ENCODE measurements at places on chromosomes 1 and 21.

DNA sequence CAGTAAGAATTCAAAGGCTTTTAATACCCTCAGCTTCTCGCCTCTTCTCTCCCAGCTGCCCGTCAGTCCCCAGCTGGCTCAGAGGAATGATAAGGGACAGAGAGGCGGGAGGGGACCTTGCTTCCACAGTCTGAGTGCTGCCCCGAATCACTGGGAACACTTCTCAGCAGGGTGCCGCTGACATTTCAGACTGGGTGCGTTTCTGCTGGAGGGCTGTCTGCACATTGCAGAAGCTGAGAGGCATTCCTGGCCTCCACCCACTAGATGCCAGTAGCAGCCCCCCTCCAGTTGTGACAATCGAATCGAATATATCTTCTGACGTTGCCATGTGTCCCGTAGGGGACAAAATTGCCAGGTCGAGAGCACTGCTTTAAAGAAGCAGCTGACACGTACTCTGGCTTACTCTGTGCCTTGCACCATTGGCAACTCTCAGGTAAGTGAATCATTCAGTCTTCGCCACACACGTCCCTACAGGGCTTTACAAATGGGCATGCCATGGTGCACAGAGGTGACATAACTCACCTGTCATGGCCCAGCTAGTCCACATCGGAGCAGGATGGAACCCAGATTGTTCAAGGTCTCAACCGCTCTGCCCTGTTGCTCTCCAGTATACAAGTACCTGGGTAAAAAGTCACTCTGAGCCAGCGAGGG is 23.9 kb downstream of the CTNNBIP1 start:
- DNase-seq: no peak

- no peak for DNase-seq
Observed at GRCh38 chr1:29793653-29794348, 557.5 kb downstream of the PTPRU start.

- DNase-seq: peak; percentile 64
Observed at GRCh38 chr1:36703526-36704208, 221.0 kb upstream of the CSF3R start.

GRCh38 chr1:209038316-209038715 is 545.2 kb upstream of the CAMK1G start:
- DNase-seq: no peak

DNA sequence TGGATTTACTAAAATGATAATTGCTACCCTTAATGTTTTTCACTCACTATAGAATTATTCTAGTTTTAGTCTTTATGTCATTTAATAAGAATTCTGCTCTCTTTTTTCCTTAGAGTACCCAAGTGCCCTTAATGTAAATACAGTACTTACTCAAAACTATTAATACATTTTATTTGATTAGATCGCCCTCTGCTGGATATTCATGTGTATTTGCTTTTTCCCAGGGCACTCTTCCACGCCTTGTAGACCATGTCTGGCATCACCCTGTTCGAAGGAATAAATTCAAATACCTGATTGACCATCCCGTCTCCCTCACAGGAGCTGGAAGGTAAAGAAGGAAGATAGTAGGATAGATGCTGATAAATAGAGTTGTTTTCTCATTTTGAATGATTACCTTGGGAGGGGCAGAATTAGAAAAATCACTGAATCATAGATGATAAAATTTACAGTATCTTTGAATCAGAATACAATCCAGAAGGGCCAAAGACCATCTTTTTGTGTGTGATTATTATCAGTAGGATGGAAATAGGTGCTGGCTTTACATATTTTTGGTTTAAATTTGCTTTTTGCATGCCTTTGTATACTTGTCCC is 4.1 kb downstream of the AXDND1 start:
- DNase-seq: no peak

GRCh38 chr21:26461500-26461899 is 111.6 kb downstream of the CYYR1 start:
- no peak for DNase-seq

DNA sequence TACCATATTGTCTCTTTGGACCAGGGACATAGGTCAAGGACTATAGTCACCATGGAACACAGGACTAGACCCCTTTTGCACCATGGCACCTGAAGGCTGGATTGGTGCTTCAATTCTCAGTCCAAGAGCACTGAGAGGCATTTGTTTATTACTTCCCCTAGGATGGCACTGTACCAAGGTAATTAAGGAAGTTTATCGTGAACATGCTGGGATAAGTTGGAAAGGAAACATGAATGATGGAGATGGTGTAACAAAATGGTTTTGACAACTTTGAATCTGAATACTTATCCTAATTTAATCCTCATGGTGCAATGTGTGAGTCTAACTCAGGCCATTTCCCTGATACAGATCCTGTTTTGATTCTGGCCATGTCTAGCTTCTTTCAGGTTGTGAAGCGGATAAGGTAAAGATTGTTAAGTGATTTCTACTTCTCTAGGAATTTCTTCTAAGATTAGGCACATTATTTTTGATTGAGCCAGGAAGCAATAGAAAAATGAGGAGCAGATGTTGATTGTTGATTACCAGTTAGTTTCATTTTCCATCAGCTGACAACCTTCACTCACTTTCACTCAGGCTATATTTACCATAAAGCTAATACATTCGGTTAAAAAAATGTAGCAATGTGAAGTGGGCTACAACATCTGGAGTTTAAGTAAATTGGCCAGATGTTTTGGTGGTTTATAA is 37.3 kb upstream of the SIPA1L2 start:
- DNase-seq: no peak

DNA sequence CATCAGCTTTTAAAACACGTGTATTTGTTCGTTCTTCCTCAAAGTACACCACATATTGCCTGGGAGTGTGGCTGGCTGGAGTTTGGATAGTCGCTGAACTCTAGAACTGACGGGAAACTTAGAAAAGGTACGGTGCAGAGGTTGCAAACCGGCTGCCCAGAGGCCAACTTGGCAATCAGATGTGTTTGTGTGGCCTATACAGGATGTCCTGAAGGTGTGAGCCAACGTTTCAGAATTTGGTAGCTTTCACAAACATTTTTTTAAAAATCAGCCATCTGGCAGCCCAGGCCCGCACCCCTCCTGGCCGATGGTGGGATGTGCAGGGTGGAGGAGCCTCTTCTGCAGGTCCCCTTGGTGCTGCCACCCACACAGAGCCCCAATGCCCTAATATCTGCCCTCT is 73.6 kb upstream of the SLC25A33 start:
- DNase-seq: no peak

- DNase-seq: no peak
Observed at GRCh38 chr1:184433956-184434502, 47.2 kb downstream of the C1orf21 start.

GRCh38 chr1:180560200-180560867 is 1.6 kb downstream of the OVAAL start:
- no peak for DNase-seq

DNA sequence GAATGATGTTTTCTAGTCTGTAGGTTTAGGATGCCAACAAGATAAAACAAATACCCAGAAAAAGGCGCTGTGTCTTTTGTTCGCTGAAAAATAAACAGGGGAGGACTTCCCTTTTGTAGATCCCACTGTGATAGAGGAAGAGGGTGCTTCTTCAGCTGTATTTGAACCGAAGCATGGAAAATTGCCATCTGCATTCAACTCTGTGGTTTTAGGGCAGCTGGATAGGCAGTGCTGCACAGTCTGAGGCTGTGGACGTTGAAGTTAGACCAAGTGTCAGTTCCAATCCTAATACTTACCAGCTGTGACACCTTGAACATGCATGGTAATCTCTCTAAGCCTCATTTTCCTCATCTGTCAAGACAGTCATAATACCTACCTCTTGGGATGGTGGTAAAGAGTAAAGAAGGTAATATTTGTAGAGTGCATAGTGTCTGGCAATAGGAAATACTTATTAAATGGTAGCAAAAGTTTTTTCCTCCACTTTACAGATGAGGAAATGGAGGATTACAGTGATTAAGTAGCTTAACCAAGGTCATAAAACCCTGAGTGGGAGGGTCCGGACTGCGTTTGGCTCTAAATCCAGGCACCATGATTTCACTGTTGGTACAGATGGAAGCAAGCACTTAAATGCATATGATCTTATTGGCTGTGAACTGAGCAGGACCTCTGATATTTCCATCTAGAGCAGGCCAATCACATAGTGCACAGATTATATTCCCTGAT is 48.5 kb downstream of the UTP25 start:
- no peak for DNase-seq

- DNase-seq: no peak
Observed at GRCh38 chr1:231393668-231394067, 28.4 kb downstream of the EGLN1 start.

DNA sequence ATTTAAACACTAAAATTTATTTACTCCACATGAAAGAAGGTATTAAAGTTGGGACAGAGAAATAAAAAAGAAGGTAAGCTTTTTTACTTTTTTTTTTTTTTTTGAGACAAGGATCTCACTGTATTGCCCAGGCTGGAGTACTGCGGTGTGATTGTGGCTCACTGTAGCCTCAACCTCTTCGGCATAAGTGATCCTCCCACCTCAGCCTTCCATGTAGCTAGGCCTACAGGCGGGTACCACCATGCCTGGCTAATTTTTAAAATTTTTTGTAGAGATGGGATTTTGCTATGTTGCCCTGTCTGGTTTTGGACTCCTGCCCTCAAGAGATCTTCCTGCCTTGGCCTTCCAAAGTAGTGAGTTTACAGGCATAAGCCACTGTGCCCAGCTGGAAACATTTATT is 106.6 kb downstream of the ITSN1 start:
- no peak for DNase-seq

GRCh38 chr1:2170211-2170610 is 24.4 kb downstream of the FAAP20 start:
- DNase-seq: no peak

- no peak for DNase-seq
Observed at GRCh38 chr1:212313616-212314015, 28.4 kb downstream of the PPP2R5A start.

DNA sequence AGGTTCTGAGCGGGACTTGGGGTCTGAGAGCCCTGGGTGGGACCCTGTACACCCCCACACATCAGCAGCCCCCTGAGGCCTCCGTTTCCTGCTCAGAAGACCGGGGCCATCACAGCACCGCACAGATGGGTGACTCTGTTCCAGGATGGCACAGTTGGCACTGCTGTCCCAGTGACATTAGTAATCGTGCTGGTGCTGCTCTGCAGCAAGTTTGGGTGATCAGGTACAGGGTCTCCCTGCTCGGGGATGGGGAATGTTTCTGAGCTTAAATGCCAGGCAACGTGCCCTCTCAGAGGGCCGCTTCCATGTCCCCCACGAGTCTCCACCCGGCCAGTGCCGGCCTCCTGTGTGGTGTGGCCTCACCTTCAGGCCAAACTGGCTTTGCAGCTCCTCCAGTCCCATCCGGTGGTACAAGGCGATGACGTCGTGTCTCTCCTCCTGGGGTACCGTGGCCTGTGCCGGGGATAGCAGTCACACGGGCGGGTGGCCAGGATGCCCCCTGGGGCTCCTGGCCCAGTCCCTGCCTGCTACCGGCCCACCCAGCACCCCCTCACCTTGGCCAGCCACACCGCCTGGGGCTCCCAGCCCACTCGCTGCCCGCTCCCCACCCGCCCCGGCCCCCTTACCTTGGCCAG is 17.1 kb downstream of the PRXL2B start:
- no peak for DNase-seq

DNA sequence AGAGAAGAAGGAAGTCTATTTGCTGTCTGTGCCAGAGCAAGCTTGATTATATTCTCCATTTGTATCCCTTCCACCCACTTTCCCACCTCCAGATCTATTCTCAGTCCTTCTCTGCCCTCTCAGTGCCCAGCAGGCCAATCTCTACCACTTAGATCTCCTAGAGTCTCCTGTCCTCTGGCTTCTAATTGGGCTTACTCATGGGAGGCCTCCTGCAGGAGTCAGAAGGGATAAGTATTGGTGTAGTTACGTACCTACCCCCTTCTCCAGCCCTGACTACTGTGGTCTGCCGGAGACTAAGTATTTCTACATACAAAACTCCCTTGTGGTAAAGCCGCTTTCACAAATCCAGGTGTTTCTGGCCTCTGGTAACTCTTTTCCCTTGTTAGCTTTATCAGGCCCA is 221.2 kb downstream of the PTGER3 start:
- no peak for DNase-seq

DNA sequence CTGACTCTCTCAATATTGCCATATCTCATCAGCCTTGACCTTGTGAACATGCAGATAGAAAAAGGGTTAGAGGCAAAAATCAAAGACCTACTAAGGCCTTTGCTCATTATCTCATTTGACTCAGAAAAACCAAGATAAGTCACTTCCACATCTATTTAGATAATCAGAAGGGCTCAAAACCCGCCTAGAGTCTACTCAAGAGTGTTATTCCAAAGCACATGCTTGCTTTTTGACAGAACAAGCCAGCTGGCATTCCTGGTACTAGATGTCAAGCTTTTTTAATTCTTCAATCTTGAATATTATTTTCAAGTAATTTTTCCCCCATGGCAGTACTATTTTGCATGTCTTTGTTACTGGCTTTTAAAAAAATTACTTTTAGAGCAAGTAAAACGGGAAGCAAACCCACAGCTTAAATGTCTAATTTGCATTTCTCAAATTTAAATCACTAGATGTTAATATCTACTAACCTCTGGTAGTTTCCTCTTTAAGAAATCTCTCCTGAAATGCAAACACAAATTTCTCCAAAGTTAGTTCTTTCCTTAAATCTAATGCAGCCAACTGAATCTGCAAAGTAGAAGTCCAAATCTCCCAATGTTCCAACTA is 51.5 kb downstream of the APP start:
- DNase-seq: no peak

GRCh38 chr1:86303041-86303690 is 93.0 kb downstream of the ODF2L start:
- DNase-seq: no peak

DNA sequence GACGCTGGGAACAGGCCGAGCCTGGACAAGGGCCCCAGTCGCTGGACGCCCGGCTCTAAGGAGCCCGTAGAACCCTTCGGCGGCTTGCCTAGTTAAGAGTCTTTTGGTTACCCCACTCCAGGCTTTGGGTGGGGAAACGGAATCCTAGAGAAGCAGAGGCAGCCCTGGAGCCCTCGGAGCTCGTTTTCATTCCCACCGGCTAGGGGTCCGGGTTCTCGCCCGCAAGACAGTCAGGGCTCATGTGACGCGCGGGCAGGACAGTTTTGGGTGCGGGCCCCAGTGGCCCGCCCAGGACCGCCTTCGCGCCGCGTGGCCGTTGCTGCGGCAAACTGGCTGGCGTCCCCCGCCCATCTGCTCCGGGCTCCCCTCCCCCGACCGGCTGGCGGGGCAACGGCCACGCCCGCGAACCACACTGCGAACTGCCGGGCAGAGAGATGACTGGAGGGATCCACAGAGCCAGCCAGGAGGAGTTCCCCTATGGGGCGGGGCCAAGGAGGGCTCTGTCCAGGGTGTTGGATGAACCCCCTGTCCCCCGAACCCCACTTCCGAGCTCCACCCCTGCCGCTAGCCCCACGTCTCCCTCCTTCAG is 829 bp upstream of the HES2 start:
- DNase-seq: peak; percentile 22

GRCh38 chr1:4773226-4773625 is 118.8 kb downstream of the AJAP1 start:
- DNase-seq: no peak

- no peak for DNase-seq
Observed at GRCh38 chr1:114379358-114379757, 131.6 kb downstream of the TRIM33 start.

DNA sequence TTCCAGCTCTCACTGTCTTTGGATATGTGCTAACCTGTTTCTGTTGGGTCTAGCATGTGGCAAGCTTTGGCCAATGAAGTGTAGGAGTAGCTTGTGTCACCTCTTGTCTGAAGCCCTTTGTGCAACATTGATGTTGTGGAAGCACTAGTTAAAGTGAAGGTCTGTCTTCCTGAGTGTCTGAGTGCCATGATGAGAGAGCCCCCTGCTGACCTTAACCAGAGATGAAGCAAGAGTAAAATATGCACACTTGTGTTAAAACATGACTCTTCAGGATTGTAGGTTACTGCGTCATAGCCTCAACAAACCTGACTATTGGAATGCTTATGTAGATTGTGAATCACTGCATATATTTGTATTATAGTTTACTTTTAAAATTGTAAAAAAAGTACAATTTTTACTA is 103.7 kb downstream of the NCAM2 start:
- no peak for DNase-seq
